Gastroesophageal sphincter (tissue), 4 donors: ENCODE measurements at places on chromosomes 7 and 10. TPM values are rescaled to one million over a fixed set of nuclear protein-coding genes. Genes with fewer than 3 reads are reported as not detected.

GRCh38 chr10:129046065-129046681 lies 420.9 kb upstream of the MGMT start:
- H3K4me3 ChIP-seq: no peak overlapping the region
- H3K4me1 ChIP-seq: no peaks in the 10 kb centered on the region
- H3K36me3 ChIP-seq: no peaks in the 10 kb centered on the region
- peak; percentile 31 for ATAC-seq
- peaks cover 39% of the 10 kb centered on the region for H3K27me3 ChIP-seq

GRCh38 chr7:111437736-111438135 lies 124.6 kb downstream of the IMMP2L start:
- no peak for ATAC-seq
- no peak overlapping the region for H3K4me3 ChIP-seq

DNA sequence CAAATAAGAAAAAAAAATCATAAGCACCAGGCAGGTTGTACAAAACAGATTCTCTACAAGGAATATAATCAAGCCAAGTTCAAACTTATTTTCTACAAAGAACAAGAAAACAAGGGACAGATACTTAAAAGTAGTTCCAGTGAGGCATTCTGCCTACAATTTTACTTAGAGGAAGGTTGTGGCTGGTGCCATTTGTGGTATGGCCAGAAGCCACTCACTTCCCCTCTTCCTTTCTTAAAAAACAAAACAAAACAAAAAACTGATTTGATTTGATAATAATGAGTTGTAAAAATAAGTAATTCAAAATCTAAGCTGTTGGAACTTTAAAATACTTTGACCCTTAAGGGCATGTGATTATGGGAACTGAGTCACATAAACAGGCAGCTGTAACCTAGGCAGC lies 420.6 kb downstream of the CALN1 start:
- no peak overlapping the region for H3K27ac ChIP-seq
- ATAC-seq: no peak
- no peak overlapping the region for H3K4me3 ChIP-seq
- no peaks in the 10 kb centered on the region for H3K36me3 ChIP-seq
- no peaks in the 10 kb centered on the region for H3K4me1 ChIP-seq

DNA sequence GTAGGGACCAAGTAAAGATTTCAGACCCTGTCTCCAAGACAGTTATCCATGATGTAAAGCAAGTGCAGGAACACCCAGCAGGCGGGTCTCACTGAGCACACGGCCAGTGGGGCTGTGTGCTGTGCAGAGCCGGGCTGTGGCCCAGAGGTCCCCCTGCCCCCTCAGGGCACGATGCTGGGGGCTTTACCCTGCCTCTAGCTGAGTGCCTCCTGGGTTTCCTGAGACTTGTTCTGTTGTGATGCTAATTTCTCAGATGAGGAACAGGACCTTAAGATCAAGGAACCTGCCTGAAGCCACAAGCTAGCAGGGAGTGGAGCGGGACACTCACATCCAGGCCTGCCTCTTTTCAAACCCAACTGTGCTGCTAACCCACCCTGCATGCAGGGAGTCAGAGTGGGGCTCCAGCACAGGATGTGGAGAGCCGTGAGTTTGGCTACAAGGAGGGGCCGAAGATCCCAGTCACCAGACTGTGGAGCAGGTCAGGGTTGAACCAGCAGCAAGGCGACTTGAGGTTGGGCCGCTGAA lies 76.1 kb upstream of the LYZL2 start:
- H3K27me3 ChIP-seq: peaks cover 7% of the 10 kb centered on the region
- no peaks in the 10 kb centered on the region for H3K36me3 ChIP-seq
- H3K27ac ChIP-seq: no peak overlapping the region

DNA sequence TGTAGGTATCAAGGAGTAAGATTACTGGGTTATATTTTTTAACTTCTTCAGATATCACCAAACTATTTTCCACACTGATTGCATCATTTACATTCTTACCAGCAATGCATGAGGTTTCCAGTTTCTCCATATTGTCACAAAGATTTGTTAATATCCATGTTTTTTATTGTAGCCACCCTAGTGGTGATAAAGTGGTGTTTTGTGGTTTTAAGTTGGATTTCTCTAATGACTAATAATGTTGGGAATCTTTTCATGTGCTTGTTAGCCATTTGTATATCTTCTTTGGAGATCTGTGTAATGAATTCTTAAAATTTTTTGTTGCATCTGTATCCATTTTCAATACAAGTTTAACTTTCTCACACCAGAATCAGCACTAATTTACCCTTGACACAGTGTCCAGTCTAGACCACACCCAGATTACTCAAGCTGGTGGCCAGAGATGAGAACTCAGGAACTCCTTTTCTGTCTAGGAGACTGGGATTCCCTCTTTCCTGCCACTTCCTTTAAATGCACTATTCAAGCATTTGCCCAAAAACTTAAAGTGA lies 67.0 kb upstream of the PLXDC2 start:
- H3K4me1 ChIP-seq: no peaks in the 10 kb centered on the region
- no peak overlapping the region for H3K27ac ChIP-seq
- H3K4me3 ChIP-seq: no peak overlapping the region
- no peaks in the 10 kb centered on the region for H3K27me3 ChIP-seq

DNA sequence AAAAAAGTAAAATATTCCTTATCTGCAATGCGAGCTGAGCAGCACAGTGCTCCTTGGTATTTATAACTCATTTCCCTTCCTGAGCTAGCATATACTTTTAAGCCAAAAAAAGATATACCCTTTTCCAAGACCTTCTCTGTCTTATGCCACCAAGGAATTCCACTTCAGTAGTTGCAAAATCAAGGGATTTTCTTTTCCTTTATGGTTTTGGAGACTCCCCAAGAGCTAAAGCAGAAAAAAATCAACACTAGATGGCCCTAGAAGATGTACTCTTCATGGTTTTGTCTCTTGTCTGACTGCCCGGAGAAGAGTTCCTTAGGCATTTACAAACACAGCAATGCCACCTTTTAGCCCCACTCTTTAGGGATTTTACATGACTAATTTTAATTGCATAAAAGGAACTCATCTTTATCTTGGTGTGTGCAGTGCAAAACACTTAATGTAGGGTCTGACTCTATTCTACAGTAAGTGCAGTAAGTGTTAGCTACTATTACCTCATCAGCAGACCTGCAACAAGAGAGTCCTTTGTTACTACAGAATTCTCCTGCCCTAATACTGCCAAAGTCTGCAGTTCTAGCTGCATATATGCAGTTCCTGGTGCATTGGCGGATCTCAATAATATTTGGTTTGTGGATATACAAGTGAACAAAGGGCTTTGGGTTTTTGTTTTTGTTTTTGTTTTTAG lies 443.3 kb downstream of the GFRA1 start:
- H3K4me1 ChIP-seq: no peaks in the 10 kb centered on the region
- no peak for ATAC-seq
- no peak overlapping the region for H3K27ac ChIP-seq
- H3K4me3 ChIP-seq: no peak overlapping the region
- no peaks in the 10 kb centered on the region for H3K27me3 ChIP-seq

The FGFR2 gene
- 53.7 TPM for total RNA-seq

The HNRNPA2B1 gene
- 198 TPM for total RNA-seq

The SEMA3C gene
- total RNA-seq: 115 TPM

The LRRC61 gene
- total RNA-seq: 7.1 TPM

The AGFG2 gene
- total RNA-seq: 26.0 TPM
